ENCODE measurements at places on chromosomes 4 and X. TPM values are rescaled to one million over a fixed set of nuclear protein-coding genes. Genes with fewer than 3 reads are reported as not detected.

Gene SPANXN5
- not detected for total RNA-seq

Gene TRIM75
- not detected for total RNA-seq

Gene MGAT4D
- not detected for total RNA-seq

Gene FGF5
- total RNA-seq, result not detected

Gene RAB39B
- total RNA-seq, result 0.89 TPM

Gene CT45A5
- total RNA-seq, result not detected

Gene PPARGC1A
- total RNA-seq, result 15.1 TPM

Gene GPR143
- total RNA-seq, result 10.6 TPM

Gene RPGR
- total RNA-seq, result 12.6 TPM

Gene TSPAN6
- total RNA-seq, result 14.7 TPM

Gene MAGEE2
- total RNA-seq, result not detected

Gene HSFX4
- not detected for total RNA-seq

Gene TXK
- total RNA-seq, result 6.8 TPM

Gene TAPT1
- total RNA-seq, result 22.9 TPM

Gene CXXC4
- 0.45 TPM for total RNA-seq

Gene KLHL34
- not detected for total RNA-seq

Gene MAGEA6
- total RNA-seq, result not detected

Gene JAKMIP1
- total RNA-seq, result 0.24 TPM

Gene DDIT4L
- total RNA-seq, result 2.2 TPM

Gene MCF2
- not detected for total RNA-seq

Gene TMEM31
- not detected for total RNA-seq

Gene XKRX
- 34.1 TPM for total RNA-seq

Gene MAGEE1
- total RNA-seq, result 3.6 TPM

Gene PTCHD1
- 0.26 TPM for total RNA-seq

Gene CPE
- total RNA-seq, result 28.6 TPM

All from suprapubic skin (tissue), 4 donors.